Stimulated activated CD8-positive, alpha-beta memory T cell treated with anti-CD3 and anti-CD28 coated beads, Interleukin-15, amount 100 ng/mL, for 4 hours (primary cell): ENCODE measurements at places on chromosomes 1 and 21.
A peak's percentile ranks its signal among the peaks of the same experiment; 100 is the strongest.

GRCh38 chr1:27074175-27074780, 61.6 kb upstream of the TENT5B start:
- no peak for DNase-seq

DNA sequence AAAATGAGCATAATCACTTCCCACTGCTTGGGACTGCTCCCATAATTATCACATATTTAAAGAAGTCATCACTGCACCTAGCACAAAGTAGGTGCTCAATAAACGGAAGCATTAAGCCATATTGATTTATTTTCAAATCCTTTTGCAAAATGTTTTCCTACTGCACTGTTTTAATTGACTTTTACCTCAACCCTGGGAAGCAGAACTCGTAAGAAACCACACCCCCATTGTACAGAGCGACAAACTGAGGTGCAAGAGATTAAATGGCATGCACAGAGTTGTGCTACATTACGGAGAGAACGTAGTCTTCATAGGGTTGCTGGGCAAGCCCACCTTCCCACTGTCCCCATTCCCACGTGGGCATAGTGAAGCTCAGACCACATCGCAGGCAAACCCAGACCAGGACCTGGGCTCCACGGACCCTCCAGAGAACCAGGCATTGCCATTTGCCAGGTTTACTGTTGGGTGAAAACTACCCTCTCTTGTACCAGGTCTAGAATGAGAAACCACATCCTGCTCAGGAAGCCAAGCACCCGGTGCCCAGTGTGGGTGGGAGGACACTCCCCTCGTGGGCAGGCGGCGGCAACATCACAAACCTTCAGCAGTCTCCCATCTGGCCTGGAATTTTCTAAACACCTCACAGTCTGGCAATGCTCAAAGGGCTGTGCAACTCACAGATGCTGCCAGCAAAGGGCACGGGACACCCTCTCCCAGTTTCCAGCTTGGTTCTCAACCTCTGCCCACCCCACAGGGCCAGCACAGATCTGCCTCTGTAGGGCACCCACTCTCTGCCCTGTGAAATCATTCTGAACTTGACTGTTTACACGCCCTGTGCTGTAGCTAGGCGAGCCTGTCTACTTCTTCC, 8.2 kb downstream of the IFFO2 start:
- DNase-seq: peak; percentile 36

DNA sequence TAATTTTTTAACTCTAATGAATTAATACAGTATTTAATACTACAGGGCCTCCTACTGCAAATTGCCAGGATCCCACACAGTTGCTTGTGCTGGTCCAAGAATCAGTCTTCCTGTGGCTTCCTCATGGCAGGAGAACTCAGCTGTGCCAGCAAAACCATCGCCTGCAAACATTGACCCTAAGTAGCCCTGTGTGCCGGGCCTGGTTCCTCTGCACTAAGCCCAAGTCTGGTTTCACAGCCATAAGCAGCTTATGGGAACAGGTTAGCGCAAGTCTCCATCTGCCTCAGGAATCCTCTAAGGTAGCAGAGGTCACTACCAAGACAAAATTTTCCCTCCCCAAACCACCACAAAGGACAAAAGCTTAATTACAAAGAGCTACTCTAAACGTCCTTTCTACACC, 216.6 kb downstream of the PLA2G4A start:
- no peak for DNase-seq

DNA sequence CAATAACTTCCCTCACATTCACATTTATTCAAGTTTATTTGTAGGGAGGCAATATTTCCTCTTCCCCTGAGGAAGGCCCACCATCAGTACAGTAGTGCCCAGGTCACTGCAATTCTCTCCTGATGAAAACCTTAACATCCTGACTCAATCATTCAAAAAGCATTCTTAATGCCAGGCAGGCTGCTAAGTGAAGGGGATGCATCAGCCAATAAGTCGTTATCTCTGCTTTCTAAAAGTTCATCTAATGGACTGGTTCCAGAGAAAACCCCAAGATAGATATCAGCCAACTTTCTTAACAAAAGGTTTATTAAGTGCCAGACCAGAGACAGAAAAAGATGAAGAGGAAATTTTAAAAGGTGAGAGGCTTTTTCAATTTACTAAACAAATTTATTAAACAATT, 17.3 kb downstream of the OTUD7B start:
- no peak for DNase-seq

DNA sequence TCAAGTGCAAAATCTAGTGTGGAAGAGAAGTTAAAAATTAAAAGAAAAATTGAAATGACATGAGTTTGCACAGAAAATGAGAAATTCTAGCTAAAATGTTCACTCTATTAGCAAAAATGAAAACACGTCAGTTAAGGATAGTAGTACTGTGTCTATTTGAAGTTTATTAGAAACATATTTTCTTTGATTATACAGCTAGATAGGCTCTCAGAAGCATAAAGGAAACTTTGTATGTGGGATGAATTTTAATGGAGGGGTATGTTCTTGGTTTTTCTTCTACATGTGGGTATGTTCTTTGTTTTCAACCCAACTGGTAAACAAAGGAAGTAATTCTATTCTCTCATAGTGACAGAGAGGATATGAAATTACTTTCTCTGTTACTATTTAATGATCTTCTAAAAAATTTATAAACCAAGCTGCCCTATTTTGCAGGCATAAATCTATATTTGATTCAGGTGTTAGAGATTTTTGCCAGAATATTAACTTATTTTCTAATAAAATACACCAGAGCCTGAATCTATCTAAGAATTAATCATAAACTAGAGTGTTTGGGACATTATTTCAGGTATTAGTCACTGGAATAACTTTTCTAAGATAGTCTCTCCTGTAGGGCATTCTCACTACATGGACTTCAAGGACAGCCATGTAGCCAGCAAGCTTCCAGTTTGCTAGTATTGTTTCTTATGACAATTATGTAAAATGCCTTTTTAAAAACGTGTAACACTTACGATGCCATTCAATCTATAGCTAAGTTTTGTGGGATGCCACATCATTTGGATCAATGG, 15.8 kb downstream of the GPSM2 start:
- DNase-seq: no peak

DNA sequence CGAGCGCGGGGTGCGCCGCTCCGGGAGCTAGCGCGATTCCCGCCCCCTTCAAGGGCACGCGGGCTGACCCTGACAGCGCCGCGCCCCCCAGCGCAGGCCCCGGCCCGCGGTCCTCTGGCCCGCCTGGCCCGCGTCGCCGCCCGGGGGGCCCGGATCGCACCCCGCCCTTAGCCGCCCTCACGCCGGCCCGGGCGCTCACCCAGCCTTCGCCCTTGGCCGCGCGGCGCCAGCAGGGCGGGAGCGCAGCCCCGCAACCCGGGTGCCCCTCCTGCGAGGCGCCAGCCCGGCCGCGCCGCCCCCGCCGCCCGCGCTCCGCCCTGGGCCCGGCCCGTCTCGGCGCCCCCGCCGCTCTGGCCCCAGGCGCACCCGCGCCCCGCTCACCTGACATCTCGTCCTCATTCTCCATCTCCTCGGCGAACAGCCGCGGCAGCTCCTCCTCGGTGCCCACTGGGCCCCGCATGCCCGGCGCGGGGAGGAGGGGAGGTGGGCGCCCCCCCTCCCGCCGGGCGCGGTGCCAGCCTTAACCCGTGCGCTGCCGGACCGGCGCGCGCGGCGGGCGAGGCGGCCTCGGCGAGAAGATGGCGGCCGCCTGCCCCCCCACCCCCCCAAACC, 451 bp downstream of the CHD5 start:
- no peak for DNase-seq

GRCh38 chr1:94283462-94283861, 46.1 kb upstream of the ARHGAP29 start:
- DNase-seq: no peak

GRCh38 chr1:39288735-39289465, 84.4 kb downstream of the MACF1 start:
- no peak for DNase-seq

- no peak for DNase-seq
Observed at GRCh38 chr1:40662151-40662550, 3.3 kb downstream of the RIMS3 start.

DNA sequence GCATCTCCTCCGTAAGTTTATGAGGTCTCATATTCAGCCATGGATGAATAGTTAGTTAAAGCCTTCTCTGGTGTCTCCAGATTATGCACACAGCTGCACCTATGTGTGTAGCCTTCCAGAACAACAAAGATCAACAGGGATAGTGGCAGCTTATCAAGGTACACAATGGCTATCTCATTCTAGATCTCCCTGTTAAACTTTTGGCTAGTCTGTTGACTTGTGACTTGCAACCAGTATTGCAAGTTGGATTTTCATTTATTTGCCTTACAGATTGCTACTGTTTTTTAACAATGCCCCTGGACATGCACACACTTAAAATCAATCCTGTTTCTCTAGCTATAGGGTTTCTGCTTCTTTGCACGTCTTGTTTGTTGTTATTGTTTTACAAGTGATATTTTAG, 363.2 kb downstream of the OMA1 start:
- no peak for DNase-seq

GRCh38 chr1:22250724-22251123, 107.8 kb upstream of the WNT4 start:
- DNase-seq: no peak

- no peak for DNase-seq
Observed at GRCh38 chr21:17921579-17922530, 102.7 kb upstream of the C21orf91 start.

DNA sequence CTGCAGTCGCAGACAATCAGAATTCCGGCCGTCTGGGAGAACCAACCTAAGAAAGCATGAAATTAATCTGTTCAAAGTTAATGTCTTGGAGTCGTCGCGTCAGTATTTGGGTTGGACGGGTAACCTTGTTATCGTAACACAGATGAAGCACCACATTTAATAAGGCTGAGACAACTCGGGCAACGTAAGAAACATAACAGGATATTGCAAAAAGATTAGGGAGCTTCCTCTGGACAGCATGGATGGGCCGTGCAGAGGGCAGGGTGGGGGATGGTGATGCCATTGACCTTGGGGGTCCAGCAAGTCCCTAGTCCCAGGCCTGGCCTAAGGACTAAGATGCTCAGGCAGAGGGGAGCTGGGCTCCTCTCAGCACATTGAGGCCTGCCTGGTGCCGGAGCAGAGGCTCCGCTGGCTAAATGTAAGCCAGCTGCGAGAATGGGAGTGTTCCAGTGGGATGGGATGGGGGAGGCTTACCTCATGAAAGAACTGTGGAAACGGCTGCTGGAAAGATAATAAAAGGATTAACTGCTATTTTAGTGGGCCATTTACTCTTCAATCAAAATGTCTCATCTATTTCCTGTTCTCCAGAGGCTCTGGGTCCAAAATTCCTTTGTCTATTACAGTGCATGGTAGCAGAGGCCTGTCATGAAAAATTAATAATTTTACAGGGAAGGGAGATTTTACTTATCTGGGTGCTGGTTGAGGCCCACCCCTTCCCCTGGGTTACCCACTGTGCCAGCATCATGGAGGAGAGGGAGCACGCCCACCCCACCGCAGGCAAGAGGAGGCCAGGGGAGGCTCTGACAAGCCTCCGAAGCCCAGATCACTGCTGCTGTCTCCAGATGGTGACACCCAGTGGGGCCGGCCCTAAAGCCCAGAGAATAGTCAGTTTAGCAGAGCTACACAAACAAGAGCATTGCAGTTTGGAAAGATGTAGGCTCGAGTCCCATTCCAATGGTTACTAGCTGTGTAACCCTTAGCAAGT, 131.6 kb downstream of the DMRTB1 start:
- no peak for DNase-seq

DNA sequence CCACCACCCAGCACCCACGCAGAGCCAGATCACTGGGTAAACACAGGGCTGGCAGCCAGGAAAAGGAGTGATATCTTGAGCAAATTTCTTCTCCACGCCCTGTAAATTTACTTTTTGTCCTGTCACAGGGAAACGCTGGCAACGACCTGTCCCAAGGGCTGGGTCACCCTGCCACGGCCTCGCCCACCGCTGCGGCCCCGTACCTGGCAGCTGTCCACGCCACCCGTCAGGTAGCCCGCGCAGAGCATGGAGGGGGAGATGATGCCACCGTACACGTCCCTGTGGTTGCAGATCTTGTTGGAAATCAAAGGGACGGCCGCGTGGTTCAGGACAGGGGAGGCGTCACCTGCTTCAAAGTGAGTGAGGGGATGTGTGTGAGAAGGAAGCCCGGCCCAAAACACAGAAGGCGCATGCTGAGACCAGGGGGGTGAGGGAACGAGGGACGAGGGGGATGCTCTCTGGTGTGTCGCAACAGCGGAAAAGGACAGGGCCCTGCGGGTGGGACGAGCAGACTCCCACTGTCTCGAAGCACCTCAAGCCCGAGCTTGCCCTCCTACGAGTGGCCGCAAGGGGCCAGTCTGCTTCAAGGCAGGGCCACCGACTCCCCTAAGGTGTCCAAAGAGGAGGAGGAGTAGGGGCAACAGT, 10.1 kb upstream of the TFF1 start:
- no peak for DNase-seq

- no peak for DNase-seq
Observed at GRCh38 chr21:41142051-41142795, 25.7 kb upstream of the BACE2 start.

DNA sequence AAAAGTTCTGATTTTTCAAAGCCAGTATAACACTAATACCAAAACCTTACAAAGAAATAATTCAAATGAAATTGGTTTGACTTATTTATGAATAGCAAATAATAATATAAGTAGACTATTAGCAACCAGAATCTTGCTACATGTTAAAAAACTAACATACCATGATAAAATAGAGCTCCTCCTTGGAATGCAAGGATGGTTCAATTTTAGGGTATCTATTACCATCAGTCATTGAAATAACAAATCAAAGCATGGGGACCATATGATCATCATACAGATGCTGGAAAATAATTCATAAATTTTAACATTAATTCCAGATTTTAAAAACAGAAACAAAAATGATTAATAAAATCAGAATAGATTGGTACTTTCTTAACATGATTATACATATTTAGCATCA, 66.3 kb downstream of the RRAGC start:
- no peak for DNase-seq

- no peak for DNase-seq
Observed at GRCh38 chr1:43925846-43926245, 7.8 kb upstream of the ARTN start.

GRCh38 chr1:24514946-24515345, 12.3 kb downstream of the RCAN3 start:
- no peak for DNase-seq

DNA sequence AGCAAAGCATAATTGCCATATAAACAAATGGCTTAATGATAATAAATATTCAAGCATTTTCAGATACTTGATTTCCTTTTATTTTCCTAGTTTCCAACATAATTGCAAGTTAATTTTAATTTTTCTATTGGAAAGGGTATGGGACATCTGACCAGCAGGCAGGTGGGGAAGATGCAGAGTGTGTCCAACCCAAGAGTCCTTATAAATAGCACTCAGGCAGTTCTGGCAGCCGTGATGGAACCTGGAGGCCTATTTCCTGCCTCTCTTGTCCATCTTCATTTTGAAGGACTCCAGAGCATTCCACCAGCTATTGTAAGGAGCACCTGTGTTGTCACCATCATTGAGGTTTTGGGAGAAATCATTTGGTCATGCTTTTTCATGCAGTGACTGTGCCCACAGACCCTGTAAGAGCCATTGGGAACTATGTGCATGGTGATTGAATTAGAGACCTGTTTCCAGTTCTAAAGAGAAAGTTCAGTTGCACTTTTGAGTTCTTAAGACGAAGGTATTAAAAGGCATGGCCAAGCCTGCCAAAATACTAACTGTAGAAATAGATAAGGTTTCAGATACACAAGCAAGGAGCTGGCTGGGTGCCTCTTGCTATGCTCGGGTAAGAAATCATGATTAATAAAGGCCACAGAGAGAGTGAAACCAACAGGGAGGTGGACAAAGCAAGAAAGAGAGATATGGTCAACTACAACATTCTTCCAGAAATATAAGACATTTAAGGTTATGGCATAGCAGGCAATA, 92.3 kb downstream of the SPATA46 start:
- DNase-seq: no peak
